ENCODE measurements at places on chromosomes 13 and 19.

- DNase-seq: no peak
Observed at GRCh38 chr19:29495091-29495490, 30.7 kb upstream of the VSTM2B start.

- no peak for DNase-seq
Observed at GRCh38 chr13:66994517-66995202, 235.5 kb downstream of the PCDH9 start.

- no peak for DNase-seq
Observed at GRCh38 chr13:97583907-97584497, 150.0 kb downstream of the RAP2A start.

- DNase-seq: no peak
Observed at GRCh38 chr13:110107568-110108347, 199.2 kb downstream of the COL4A1 start.

DNA sequence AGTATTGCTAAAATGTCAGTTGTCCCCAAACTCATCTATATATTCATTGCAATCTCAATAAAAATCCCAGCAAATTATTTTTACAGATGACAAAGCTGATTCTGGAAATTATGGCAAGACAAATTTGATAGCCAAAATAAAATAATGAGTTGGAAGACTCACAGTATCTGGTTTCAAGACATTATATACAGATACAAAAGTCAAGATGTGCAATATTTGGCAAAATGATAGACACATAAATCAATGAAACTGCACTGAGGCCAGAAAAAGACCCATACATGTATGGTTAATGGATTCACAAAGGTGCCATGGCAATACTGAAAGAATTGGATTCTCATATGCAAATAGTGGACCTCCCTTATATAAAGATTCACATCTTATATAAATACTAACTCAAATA, 24.2 kb downstream of the ZNF45 start:
- DNase-seq: no peak

DNA sequence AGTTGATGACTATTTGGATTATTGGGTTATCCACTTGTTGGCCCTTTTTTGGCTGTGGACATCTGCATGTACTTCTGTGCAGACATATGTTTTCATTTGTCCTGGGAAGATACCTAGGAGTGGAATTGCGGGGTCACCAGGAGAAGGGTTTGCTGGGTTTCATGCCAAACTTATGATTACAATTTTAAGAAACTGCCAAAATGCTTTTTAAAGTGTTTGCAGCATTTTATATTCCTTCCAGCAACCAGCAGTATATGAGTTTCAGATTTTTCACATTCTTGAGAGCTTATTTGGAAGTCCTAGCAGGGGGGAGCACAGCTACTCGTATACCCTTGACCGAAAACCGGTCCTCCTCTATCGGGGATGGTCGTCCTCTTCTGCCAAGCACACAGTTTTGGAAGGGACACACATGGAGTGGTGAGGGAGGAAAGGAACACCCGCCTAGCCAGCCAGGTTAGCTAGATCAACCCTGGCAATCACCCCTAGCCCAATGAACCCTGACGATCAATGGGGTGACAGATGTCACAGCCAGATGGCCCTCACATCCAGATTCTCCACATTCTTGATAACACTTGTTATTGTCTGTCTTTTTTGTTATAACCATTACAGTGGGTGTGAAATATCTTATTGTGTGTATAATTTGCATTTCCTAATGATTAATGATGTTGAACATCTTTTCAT, 26.7 kb upstream of the RNF113B start:
- no peak for DNase-seq

GRCh38 chr13:49561062-49561410, 24.3 kb downstream of the RCBTB1 start:
- no peak for DNase-seq

GRCh38 chr19:9797871-9798270, 21.0 kb downstream of the FBXL12 start:
- DNase-seq: no peak

DNA sequence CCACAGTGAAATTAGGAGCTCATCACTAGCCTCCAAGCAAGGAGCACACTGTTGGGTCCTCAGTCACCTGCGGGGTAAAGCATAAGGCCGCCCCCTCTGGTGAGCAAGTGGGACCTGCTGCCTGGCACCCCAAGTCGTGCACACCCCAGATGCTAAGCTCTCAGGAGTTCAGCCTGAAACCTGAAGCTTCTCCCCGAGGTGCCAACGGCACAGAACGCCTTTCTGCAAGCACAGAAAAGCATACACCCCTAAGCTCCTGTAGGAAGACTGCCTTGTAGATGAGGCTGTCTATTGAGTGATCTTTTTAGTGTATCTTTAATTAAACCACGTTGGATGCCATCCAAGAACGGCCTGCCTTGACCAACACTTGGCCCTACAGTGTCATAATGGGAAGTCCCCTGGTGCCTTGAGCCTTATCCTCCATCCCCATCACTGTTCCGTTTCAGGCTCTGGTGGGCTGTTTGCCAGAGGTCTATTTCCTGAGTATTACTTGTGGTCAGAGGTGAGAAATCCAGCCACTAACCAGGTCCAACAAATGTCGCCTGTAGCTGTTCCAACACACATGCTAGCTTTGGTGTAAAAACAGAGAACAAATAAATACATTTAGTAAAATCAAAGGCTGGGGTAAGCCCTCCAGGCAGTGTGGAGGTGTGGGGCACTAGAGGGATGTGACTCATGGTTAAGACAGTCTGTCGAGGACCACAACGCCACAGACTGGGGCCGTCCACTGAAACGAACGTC, 44.8 kb downstream of the C13orf42 start:
- DNase-seq: no peak

DNA sequence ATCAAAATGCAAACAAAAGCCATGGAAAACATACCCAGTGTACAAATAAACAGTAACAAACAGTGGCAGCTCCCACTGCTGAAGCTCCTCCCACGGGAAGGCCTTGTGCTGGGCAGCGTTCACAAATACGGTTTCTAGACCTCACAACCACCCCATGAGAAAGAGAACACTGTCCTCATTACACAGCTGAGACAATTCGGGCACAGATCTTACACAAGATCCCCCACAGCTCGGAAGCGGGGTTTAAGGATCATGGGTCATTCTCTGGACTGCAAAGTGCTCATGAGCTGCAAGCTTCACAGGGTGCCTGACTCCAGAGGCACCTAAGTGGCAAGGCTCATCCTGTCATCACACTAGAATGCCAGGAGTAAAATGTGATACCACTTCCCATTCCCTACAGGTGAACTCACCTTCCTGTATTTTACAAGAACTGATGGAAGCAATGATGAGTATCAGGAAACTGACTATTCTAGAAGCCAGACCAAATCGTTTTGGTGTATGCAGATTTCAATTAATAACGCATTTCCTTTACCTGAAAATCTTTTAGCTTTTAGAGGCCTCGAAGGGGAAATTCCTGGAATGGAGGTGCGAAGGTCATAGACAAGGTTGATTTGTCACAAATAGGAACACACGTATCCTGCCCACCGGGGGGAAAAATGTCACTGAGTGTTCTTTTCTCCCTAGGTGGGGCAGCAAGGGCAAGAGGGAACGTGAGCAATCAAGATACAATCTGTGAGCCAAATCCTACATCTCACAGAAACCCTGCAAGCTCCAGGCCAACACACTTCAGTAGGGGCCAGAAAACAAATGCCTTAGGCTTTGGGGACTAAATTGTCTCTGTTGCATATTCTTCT, 41.2 kb downstream of the STK24 start:
- DNase-seq: no peak

DNA sequence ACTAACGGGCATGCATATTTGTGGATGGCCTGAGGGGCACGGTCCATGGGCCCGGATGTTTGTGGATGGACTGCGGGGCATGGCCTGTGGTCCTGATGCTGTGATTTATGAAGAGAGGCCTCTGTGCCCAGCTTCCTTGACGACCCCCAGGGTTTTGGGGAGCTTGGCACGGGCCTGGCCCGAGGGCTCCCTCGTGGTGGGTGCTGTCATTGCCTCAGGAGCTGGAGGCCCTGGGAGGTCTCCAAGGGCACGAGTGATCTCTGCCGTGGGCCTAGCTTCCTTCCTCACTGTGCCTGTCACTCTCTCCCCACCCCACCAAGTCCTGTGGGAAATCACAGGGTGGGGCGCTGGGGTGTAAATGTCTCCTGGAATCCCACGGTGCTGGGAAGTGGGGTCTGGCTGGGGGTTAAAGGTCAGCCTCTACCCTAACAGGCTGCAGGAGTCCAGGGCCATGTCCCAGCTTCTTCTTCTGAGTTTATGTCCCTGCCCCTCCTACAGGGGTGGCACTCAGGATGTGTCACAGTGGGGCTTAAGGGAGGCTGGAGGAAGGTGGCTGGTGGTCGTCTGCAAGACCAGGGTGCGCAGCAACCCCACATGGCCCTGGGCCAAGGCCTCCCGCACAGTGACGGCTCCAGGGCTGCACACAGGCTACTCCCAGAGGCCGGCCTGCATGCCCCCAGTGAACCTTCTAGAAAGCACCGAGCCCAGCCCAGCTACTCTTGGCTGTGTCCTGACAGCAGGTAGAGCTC, 27.6 kb upstream of the RANBP3 start:
- DNase-seq: no peak

- no peak for DNase-seq
Observed at GRCh38 chr13:64849196-64849595, 2380.9 kb downstream of the PCDH9 start.

- no peak for DNase-seq
Observed at GRCh38 chr19:51144482-51145045, 2.5 kb downstream of the SIGLEC7 start.

GRCh38 chr19:14197882-14198281, 8.1 kb downstream of the ADGRL1 start:
- no peak for DNase-seq

DNA sequence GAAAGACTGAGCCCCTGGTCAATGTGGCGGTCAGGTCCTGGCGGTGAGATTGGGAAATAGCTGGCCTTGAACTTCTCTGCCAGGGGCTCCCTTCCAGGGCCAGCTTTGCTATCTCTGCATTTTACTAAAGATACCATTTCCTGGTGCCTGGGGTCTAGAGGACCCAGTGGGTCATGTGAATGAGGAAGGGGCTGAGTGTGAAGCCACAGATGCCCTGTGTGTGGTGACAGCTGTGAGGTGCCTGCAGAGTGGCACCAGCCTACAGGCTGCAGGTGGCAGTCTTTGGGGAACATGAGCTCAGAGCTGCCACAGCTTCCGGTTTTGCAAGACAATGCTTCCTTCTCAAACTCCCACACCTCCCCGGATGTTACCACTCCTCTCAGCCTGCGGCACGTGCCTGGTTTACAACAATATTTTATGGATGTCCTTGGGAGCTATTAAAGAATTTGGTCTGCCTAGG, 5.2 kb upstream of the MLNR start:
- peak; percentile 25 for DNase-seq

- no peak for DNase-seq
Observed at GRCh38 chr19:46861691-46862502, 1.1 kb downstream of the ARHGAP35 start.

DNA sequence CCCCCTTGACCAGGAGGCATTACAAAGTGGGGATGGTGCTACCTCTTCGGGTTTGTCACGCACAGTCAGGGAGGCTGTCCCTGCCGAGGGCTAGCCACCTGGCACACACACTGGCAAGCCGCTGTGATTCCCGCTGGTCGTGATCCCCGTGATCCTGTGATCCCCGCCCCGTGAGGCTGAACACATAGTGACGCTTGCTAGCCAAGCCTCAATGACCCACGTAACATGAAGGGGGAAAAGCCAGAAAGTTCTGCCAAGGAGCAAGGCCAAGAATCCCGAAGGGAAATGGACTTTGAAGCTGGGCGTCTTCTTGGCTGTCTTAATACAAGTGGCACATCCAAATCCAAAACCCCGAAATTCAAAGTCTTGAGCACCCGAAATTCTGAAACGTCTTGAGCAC, 13.7 kb downstream of the LDLR start:
- no peak for DNase-seq

DNA sequence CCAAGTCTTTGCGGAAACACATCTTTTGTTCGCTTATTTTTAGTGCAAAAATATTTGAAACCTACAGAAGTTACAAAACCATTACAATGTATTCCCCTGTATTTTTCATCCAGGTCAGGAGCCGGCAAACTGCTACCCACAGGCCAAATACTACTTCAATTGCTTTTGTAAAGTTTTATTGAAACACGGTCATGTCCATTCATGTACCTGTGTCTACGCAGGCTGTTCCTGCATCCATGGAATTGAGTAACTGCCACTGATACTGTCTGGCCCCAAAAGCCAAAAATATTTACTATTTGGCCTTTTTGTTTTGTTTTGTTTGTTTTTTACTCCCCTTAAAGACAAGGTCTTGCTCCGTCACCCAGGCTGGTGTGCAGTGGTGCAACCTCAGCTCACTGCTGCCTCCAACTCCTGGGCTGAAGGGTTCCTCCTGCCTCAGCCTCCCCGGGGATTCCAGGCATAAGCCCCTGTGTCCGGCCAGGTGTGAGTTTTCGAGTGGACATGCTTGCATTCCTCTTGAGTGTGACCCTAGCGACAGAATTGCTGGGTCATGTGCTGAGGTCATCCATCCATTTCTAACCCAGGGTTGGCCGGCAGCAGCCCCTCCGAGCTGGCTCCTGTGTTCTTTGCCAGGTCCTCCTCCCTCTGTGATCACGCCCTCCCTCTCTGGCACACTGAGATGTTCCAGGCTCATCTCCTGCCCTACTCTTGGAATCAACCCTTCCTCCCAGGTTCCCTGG, 10.9 kb upstream of the S1PR4 start:
- DNase-seq: no peak

DNA sequence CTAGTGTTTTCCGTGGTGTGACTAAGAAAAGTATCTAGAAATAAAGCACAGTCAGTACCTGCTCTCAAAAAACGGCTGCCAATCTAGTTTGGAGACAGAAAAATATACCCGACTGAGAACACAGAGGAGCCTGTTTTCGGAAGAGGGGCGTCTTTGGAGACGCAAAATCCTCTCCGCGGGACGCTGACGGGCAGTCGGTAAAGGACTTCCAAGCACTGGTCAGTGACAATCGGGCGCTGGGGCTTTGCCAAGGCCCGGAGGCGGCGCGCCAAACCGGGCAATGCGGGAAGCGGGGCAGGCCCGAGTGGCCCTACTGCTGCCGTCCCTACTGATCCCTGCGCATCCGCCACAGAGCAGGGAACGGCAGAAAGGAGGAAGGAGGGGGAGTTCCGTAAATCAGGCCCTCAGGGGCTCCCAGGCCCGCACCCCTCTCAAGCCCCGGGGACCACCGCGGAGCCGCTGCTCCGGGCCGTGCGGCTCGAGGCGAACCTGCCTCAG, 588 bp upstream of the DPY19L3 start:
- no peak for DNase-seq

DNA sequence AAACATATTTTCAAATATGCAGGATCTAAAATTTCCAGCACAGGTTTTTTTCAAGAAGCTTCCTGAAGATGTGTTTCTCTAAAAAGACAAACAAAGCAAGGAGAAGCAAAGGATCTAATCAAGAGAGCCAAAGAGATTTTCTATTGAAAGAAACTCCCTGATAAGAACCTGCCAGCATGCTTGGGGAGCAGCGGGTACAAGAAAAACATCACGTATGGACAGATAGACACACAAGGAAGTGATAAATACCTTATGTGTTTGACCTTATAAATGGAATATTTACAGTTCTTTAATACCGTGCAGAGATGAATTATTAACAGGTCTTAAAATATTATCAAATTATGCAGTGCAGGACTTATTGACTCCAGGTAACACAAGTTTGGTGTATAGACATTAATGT, 562.1 kb downstream of the DACH1 start:
- no peak for DNase-seq

GRCh38 chr13:79987761-79988160, 353.2 kb downstream of the SPRY2 start:
- no peak for DNase-seq
